ENCODE measurements at places on chromosomes 3 and 15. TPM values are rescaled to one million over a fixed set of nuclear protein-coding genes. Genes with fewer than 3 reads are reported as not detected.

ALDH1A3 gene
- total RNA-seq = 3.9 TPM

PIERCE2 gene
- total RNA-seq = 2.5 TPM

KIF15 gene
- total RNA-seq = 6.4 TPM

BOC gene
- 8.1 TPM for total RNA-seq

GNB4 gene
- total RNA-seq = 106 TPM

SLC35G2 gene
- total RNA-seq = 9.3 TPM

CNTN3 gene
- total RNA-seq = 28.3 TPM

PGBD4 gene
- total RNA-seq = 3.2 TPM

SLC28A1 gene
- total RNA-seq = not detected

ALS2CL gene
- 1.5 TPM for total RNA-seq

RAB43 gene
- total RNA-seq = 1.5 TPM

ONECUT1 gene
- total RNA-seq = not detected

PP2D1 gene
- not detected for total RNA-seq

NEK4 gene
- 36.6 TPM for total RNA-seq

LYZL4 gene
- not detected for total RNA-seq

COL6A6 gene
- 0.49 TPM for total RNA-seq

A4GNT gene
- not detected for total RNA-seq

PARP6 gene
- 60.2 TPM for total RNA-seq

DAG1 gene
- total RNA-seq = 28.0 TPM

SAMMSON gene
- total RNA-seq = not detected

GABRR3 gene
- total RNA-seq = under 0.01 TPM

ECE2 gene
- 2.7 TPM for total RNA-seq

GATA2 gene
- 0.74 TPM for total RNA-seq

DLG1 gene
- total RNA-seq = 60.5 TPM

CCDC39 gene
- total RNA-seq = 0.49 TPM

ATP2B2 gene
- total RNA-seq = 76.2 TPM
